M059J (cell line): ENCODE measurements at places on chromosomes 4 and X.

DNA sequence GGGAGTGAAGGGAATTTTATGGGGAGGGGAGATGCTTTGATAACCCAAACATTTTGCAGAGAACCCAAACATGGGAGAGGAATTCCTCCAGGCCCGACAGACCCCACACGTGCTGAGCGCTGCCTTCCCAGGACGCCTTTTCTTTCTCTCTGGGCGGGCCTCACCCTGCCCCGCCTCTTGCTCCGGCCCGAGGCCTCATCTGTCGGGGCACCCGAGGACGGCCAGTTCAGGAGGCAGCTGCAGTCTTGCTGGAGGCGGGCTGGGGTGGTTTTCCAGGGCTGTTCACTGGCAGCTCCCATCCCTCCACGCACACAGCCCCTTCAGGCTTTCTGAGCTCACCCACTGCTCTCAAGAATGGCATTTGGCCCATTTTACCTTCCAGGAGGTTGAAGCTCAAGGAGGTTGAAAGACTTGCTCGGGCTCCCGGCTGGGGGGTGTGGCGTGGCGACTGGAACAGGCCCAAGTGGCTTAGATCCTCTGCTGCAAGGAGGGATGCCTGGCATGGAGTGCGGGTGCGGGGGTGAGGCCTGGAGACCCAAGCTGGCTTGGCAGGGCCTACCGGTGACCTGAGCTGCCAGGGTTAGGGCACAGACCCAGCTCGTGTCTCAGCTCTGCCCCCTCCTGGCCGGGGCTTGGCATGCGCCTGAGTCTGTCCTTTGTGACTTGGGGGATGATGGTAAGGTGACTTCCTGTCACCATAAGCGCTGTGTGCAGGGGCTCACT is 99.2 kb downstream of the PSAPL1 start:
- DNase-seq, result peak; percentile 27

- no peak for DNase-seq
Observed at GRCh38 chr4:143575331-143575730, 61.8 kb downstream of the SMARCA5 start.

GRCh38 chr4:37023504-37023903 is 221.0 kb upstream of the NWD2 start:
- DNase-seq, result no peak

GRCh38 chrX:120559804-120560203 is 958 bp downstream of the CUL4B start:
- peak; percentile 33 for DNase-seq

DNA sequence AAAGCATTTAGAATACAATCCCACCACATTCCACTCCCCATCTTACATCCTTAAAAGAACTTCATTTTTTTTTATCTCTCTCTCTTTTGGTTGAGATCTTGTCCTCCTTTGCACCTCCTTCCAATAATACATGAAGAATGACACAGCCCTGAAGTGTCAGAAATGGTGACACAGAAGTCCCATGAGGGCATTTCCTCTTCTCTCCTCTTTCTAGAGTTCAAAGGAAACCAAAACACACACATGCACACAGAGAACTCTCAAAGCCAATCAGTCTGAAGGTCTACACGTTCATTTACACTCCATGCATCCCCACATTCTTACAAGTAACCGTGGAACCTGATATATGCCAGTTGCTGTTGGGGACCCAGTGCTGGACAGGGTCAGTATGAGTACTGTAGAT is 450.7 kb downstream of the HNRNPD start:
- DNase-seq, result no peak

GRCh38 chr4:140641789-140642439 is 73.2 kb upstream of the UCP1 start:
- DNase-seq, result no peak

- DNase-seq, result no peak
Observed at GRCh38 chrX:37854148-37854547, 6.8 kb upstream of the DYNLT3 start.

- DNase-seq, result peak; percentile 89
Observed at GRCh38 chr4:10371869-10372471, 85.3 kb downstream of the ZNF518B start.

DNA sequence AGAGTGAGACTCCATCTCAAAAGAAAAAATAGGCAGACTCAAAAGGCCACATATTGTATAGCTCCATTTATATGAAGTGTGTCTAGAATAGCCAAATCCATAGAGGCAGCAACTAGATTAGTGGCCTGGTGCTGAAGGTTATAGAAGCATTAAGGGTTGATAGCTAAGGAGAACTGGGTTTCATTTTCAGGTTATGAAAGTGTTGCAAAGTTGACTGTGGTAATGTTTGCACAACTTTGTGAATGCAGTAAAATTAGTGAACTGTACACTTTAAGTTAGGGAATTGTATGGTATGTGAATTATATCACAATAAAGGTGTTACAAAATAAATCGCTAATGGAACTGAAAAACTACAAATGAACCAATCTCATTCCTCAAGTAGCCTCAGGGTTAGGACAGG is 28.3 kb downstream of the TXLNG start:
- no peak for DNase-seq

GRCh38 chrX:114178126-114178525 is 405.8 kb upstream of the HTR2C start:
- DNase-seq, result no peak

DNA sequence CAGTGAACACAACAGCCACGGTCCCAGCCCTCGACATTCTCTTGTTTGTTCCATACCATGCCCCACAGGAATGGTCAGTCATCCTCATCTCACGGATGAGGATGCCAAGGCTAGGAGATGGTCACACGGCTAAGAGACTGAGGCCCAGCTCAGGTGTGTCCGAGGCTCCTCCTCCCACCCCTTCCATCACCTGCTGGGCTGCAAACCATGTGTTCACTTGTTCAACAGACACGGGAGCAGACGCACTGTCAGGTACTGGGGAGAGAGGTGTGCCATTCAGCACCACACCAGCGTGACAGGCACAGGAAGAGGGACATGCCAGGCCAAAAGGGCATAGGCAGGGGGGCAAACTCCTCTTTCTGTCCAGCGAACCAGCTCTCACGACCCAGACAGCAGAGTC is 45.9 kb downstream of the ABLIM2 start:
- no peak for DNase-seq

- no peak for DNase-seq
Observed at GRCh38 chr4:52659722-52660261, 691 bp upstream of the USP46 start.

DNA sequence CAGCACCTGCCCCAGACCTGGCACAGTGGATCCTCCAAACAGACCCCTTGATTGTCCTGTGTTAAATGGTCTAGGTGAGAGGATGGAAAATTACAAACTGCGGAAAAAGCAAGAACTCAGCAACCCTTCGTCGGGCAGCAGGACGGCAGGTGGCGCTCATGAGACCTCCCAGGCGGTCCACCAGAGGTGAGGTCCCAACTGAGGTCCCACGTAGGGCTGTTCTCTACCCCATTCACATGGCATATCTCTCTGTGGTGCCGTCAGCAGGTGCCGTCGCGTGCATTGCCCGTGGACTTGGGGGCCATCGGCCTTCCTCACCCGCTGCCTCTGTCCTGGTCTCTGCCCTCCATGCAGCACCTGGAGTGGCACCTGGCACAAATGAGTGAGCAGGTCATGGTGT is 88.2 kb downstream of the CRMP1 start:
- no peak for DNase-seq

- DNase-seq, result no peak
Observed at GRCh38 chr4:109033993-109034392, 268.5 kb downstream of the COL25A1 start.

DNA sequence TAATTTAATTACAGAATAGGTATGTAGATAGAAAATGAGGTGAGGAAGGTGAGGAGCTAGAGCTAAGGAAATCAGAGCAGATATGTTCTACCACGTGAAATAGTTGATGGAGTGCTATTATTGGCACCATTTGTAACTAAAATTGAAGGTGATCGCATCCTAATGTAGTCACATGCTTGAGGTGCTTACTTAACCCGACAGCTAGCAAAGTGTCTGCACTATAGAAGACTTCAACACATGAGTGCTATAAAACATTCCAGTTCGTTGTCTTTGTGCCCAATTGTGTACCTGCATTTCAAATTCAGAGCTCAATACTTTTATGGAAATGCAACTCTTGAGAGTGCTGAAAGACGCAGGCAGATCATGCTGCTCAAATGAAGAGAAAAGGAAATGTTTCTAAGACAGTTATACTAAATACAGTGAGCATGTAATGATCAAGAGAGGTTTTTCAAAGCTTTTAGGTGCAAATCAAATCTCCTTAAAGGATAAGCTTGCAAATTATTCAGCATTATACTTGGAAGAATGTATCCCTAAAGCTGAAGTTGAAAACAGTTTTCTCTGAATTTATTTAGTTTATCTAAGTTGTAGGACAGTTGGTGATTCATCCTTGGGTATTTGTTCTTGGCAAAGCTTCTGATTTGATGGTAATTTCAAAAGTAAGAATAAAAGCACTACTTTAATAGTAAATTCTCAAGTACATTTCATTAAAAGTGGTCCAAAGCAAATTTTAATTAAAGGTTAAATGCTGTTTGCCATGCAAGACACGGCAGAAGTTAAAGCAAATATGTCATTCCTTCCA is 223.9 kb upstream of the EPHA5 start:
- peak; percentile 38 for DNase-seq

DNA sequence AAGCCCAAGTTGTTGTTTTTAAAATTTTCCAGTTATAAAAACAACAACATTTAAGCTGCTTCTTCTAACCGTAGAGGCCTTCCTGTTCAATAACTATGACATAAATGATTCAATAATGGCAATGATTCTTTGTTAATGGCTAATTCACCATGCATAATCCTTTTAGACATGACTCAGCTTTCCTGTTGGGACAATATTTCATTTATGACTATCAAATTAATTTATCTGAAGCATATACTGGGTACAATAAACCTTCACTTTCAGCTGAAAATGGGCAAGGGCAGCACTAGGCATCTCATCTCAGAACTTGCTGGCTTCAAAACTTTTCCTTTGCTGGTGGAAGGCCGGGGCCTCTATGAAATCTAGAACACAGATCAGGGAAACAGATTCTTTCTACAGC is 38.9 kb downstream of the TBC1D9 start:
- no peak for DNase-seq

GRCh38 chrX:66028936-66029335 is 10.9 kb downstream of the VSIG4 start:
- DNase-seq, result no peak

- peak; percentile 83 for DNase-seq
Observed at GRCh38 chrX:153381684-153382532, 19.2 kb downstream of the PNMA6E start.

GRCh38 chrX:119045884-119046283 is 26.9 kb upstream of the CT47C1 start:
- peak; percentile 22 for DNase-seq
